Activated T-cell treated with anti-CD3 and anti-CD28 coated beads, Interleukin-2, amount 50 U/mL, for 4 hours (primary cell): ENCODE measurements at places on chromosomes 6 and 20.

- DNase-seq: no peak
These were observed 553.7 kb downstream of the CD83 start for GRCh38 chr6:14671261-14671681.

- no peak for DNase-seq
These were observed 48.5 kb upstream of the TTPAL start for GRCh38 chr20:44426879-44427790.

DNA sequence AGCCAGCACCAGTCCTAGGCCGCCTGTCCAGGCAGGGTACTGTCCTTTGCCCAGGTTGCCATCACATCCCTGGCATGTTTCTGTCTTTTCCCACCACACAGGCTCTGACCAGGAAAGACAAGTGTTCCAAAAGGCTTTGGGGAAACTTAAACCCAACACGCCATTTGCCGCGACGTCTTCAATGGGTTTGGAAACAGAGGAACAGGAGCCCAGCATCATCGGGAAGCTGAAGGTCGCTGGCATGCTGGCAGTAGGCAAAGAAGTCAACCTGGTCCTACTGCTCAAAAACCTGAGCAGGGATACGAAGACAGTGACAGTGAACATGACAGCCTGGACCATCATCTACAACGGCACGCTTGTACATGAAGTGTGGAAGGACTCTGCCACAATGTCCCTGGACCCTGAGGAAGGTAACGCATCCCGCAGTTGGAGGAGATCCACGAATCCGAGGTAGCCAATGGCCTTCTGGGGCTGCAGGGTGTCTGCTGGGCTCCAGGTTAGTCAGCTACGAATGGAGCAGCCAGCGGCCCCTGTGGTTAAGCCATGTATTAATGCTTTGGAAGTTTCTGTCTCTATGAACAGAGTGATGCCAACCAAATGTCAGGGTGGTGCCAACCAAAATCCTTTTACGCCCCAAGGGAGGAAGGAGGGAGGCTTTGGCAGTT lies 36.2 kb downstream of the TGM3 start:
- DNase-seq: no peak

GRCh38 chr6:317448-318144 lies 25.3 kb downstream of the DUSP22 start:
- DNase-seq: no peak

DNA sequence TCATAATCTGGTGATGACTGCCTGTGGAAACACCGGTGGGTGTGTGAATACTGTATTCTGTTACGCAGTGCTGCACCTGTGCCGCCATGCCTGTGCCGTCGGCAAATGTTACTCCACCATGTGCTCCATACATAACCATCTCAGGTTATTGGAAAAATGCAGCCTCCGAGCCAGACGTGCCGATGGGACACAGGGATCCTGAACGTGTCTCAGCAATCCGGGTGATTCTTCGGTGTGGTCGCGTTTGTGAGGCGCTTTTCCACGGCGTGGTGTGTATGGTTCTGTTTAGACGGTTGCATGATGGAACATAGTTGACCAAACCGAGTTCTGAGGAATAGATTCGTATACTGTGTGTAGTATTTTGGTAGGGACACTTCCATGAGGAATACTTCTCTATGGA lies 130.3 kb downstream of the SMOC2 start:
- no peak for DNase-seq

GRCh38 chr6:38179794-38180430 lies 360.4 kb downstream of the ZFAND3 start:
- DNase-seq: no peak

DNA sequence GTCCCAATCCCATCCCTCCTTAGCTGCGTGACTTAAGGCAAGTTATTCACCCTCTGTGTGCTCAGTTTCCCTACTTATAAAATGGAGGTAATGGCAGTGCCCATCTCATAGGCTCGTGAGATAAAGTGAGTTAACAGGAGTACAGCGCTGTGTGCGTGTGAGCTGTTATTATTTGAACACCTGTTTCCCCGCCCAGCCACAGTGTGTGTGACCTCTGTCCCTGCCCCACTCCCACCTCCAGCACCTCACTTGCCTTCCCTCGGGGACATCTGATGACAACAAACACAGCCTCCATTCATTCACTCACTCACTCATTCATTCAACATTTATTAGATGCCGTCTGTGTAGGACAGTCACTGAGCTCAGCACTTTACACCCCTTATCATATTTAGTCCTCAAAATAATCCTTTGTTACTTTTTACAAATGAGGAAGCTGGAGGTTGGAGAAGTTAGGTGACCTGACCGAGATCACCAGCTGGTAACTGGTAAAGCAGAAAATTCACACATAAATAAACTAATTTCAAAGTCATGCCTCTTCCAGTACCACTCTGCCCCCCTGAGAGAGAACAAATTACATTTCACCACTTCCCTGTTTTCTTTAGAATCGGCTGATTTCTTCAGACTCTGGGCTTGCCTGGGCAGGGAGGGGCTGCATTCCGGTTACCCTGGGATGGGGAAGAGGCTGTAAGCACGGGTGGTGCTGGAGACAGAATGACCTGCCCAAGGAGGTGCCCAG lies 58.6 kb downstream of the CPNE5 start:
- DNase-seq: no peak

DNA sequence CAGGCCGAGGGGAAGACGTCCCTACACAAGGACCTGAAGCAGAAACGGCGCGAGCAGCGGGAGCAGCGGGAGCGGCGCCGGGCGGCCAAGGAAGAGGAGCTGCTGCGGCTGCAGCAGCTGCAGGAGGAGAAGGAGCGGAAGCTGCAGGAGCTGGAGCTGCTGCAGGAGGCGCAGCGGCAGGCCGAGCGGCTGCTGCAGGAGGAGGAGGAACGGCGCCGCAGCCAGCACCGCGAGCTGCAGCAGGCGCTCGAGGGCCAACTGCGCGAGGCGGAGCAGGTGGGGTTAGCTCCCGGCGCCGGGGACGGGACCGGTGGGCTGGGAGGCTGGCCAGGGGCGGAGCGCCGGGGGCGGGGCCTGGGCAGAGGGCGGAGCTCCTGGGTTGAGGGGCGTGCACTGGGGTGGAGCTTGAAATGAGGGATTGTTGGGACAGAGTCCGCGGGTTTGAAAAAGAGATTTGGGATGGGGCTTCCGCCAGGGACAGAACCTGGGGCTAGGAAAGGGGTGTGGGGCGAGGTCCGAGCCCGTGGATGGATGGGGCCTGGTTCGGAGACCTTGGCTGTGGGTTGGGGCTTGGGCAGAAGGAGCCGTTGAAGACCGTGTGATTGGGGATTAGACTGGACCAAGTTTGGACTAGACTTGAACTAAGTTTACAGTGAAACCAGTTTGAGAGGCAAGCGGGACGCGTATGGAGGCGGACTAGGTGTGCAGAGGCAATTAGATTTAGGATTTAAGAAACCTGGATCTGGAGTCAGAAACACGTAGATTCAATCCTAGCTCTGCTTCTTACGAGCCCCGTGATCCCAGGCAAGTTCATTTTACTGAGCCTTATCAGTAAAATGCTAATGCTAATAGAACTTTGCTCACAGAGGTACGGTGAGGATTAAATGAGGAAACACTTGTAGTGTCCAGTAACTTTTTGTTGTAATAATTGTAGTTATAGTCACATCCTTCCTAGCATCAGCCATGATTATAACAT lies 20.9 kb downstream of the DEF6 start:
- DNase-seq: no peak

DNA sequence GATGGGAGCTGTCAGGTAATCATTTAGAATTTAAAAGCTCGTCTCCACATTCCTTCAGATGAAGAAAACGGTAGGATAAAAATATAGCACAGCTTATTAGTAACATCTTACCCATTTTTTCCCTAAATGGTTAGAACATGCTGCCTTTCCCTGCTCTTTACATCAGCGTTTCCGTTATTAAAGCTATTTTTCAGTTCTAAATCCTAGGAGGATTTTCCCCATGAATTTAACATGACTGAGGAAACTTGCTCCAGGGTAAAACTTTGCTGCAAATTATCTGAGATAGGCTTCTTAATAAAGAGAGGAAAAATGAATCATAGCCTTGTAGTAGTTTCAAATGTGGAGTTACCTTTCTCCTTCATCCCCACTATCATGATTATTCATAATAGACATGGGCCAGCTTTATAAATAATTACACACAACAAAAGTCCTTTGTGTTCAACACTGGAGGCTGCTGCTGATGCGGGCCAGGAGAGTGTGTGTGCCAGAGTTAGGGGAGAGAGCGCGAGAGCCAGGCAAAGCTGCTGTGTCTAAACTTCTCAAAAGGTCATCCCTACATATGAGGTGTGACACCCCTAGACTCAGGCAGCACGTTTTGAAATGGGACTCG lies 24.4 kb downstream of the MYLIP start:
- DNase-seq: no peak

DNA sequence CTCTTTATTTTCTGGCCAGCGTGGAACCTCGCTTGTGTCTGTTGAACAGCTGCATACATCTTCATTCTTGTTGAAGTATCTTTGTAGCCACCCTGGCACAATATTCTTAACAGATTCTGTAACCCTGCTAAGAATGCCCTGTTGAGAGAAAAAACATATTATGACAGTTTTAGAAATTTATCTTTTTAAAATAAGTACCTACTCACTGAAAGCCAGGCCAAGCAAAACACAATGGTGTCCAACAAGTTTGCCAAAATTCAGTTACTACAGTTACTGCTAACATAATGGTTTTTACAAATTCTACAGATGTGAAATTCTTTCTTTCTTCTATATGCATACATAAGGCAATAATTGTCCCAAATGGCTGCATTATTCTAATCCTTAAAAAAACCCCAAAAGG lies 18.2 kb downstream of the NUP153 start:
- DNase-seq: no peak

DNA sequence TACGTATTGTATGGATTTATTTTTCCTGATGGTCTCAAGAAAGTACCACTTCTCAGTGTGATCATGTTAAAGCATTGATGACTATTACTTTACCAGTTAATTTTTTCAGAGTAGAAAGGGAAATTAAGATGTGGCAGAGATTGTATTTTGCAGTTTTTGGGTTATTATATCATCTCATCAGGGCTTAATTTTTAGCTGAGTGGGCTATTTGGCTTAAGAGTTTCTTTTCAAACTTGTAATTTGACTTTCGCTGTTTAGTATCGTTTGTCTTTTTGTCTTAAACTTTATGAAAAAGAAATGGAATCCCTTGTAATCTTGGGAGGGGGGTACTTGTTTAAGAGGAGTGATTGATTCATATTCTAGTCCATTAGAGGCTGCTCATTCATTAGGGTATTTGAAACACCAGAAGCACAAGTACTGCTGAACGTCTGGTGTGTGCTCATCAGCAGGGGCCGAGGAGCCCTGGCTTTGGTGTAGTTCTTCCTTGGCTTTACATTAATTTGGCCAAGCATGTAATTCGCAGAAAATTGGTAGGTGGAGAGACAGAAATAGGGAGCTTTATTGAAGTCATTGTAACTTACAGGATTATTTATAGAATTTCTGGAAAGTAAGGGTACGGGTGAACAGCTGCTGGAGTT lies 112.4 kb downstream of the TIAM2 start:
- no peak for DNase-seq

GRCh38 chr6:63764318-63764916 lies 128.8 kb downstream of the PHF3 start:
- DNase-seq: no peak

- no peak for DNase-seq
These were observed 126.9 kb upstream of the UFL1 start for GRCh38 chr6:96394727-96395126.

- no peak for DNase-seq
These were observed 592 bp downstream of the KCNG1 start for GRCh38 chr20:51022227-51022802.

DNA sequence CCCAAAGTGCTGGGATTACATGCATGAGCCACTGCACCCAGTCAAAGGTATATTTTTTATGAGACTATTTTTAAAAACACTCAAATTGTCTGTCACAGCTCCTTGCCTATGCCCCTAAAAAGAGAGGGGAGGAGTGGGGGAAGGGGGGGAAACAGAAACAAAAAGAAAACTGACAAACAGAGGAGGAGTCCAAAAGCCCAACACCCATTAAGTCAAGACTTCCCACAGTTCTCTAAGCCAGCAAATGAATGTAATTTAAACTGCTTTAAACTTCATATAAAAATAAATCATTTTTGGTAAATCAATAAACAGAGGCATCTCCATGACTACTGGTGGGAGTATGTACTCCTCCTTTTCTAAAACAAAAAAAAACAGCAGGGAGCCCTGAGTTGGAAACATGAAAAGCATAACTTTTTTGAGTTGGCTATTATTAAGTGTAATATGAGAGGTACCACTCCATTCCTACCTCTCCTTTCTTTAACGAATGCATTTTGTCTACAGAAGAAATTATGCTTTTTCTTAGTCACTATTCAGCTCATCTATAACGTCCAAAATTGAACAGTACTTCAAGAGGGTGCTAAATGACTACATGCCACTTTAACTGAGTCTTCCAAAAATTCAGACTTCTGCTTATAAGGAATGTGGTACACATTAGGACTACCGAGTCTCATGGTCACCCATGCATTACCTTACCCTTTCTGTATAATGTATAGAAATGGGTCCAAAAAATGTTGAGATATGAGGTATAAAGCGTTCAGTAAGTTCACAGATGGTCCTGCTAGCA lies 119.0 kb upstream of the PRSS16 start:
- no peak for DNase-seq
